NCI-H524 treated with DMSO at 0.1 percent for 48 hours (cell line): ENCODE measurements at places on chromosomes 13 and 19.

GRCh38 chr19:8304841-8305621 lies 3.1 kb downstream of the CD320 start:
- DNase-seq = no peak

GRCh38 chr19:1251330-1252220 lies 3.2 kb downstream of the MIDN start:
- no peak for DNase-seq

GRCh38 chr13:54852831-54853230 lies 1824.2 kb downstream of the OLFM4 start:
- DNase-seq = no peak

GRCh38 chr19:38543807-38544568 lies 73.8 kb downstream of the MAP4K1 start:
- DNase-seq = peak; percentile 4

- no peak for DNase-seq
Observed at GRCh38 chr19:43331435-43332010, 22.0 kb upstream of the CD177 start.
